ENCODE measurements at places on chromosomes 1 and 21.

DNA sequence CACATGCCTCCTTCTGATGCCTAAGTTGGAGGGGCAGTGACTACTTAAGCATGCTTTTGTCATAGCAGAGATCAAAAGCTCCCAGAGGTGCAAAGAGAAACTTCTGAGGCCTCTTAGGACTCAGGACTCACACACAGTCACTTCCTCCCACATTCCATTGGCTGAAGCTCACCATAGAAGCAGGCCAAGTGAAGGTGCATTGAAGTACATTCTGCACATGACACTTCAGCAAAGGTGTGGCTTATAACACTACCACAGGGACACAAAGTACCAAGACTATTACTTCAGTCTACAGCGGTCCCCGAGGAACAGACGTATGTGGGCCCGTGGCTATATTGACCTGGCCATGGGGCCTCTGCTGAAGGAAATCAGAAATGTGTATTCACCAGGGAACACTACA is 2.5 kb upstream of the POGK start:
- no peak for DNase-seq

GRCh38 chr1:42847111-42847595 is 740 bp downstream of the ZNF691 start:
- no peak for DNase-seq

DNA sequence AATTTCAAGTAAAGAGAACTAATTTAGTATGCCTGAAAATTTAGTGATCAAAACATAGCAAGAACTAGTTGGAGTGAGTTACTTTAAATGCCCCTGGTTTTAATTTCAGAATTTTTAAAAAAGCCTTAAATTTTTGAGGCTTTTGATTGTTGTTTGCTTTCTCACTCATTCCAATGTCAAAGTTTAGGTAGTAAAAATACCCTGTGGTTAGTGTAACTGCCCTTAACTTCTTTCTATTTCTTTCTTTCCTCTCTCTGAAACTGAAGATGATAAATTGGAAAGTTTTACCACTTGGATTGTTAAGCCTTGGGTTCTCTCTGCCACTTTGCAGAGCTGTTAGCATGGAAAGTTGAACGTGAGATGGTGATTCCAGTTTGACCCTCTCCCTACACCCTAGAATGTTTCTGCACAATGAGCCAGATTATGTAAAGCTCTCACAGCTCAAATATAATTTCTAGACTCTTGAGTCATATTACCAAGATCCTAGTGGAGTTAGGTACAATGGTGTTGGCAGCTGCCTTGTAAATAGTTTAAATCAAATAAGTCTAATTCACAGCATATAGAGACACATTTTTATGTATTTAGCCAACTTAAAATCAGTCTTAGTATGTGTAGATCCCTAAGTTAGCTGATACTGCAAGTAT is 192.4 kb upstream of the SGIP1 start:
- DNase-seq: no peak

- DNase-seq: no peak
Observed at GRCh38 chr21:42533306-42533962, 19.8 kb downstream of the SLC37A1 start.

- DNase-seq: no peak
Observed at GRCh38 chr1:192445241-192445640, 128.4 kb downstream of the RGS21 start.

GRCh38 chr21:34926803-34927467 is 122.2 kb downstream of the RUNX1 start:
- DNase-seq: peak; percentile 84

DNA sequence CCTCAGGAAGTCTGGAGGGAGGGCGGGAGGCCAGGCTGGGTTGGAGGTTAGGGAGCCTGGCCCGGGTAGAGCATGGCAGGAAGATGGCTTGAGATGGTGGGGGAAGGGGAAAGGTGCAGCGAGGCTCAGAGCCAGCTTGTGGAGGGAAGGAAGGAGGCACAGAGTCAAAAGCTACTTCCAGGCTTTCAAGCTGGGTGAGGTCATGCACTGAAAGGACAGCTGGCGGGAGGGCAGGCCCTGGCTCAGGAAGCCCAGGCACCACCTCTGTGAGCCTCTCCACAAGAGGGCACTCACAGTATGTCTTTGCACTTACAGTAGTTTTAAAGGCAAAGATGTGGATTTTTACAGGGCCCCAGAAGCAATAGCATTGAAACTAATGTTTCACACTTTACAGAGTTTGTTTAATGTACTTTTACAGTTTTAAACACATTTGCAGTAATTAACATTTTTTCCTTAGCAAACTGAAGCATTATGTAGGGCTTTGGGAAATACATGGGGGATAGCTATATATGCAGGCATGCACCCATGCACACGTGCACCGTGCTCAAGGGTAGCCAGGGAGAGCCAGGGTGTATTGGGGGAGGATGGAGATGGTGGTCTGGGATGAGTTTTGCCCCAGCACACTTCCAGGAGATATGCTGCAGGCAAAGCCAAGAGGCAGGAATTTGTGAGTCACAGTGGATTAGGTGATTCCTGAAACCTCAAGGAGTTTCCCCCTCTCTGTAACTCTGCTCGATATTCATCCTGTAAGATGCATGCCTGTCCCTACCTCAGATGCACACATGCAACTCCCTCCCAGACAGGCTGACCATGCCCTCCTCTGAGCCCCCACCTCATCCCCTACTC is 6.1 kb upstream of the ADAM15 start:
- DNase-seq: peak; percentile 91

DNA sequence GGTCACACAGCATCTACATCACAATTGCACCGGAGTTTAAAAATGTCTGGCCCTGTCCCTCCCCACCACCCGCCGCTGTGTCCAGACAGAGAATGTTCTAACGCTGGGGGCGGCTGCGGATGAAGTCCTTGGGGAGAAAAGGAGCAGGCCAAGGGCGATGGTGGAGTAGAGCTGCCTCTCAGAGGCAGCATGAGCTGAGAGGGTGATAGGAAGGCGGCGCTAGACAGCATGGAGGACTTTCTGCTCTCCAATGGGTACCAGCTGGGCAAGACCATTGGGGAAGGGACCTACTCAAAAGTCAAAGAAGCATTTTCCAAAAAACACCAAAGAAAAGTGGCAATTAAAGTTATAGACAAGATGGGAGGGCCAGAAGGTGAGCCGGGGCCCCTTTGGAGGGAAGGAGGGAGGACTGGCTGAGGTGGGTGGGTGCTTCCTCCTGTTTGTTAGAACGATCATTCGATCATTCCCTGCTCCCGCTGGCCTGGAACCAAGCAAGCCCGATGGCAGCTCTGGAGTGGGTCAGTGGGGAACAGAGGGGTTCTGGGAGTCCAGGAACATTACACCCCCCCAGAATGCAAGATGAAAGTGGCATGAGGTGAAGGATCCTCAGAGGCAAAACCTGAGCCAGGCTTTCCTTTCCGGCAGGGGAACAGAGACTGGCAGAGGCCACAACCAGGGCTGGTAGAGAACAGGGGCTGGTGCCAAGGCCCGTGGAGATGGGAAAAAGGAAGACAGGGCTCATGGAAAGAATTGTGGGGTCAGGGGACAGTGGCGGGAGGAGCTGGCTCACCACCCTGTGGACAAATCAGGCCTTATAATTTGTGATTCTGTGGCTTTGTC is at the start of the genes FAM229A and TSSK3:
Gene FAM229A (minus strand): TSS at position 12 of the 840 bp plus-strand sequence. CDS start 394 bp downstream, outside the sequence.
Gene TSSK3 (plus strand): TSS at position 66 of the 840 bp plus-strand sequence. CDS start 163 bp downstream, at position 229.
- DNase-seq: no peak

GRCh38 chr1:39919545-39919944 is 17.8 kb upstream of the MYCL start:
- peak; percentile 83 for DNase-seq

- no peak for DNase-seq
Observed at GRCh38 chr1:181718034-181718433, 234.7 kb downstream of the CACNA1E start.

- peak; percentile 51 for DNase-seq
Observed at GRCh38 chr1:173333581-173333980, 126.5 kb upstream of the TNFSF4 start.

DNA sequence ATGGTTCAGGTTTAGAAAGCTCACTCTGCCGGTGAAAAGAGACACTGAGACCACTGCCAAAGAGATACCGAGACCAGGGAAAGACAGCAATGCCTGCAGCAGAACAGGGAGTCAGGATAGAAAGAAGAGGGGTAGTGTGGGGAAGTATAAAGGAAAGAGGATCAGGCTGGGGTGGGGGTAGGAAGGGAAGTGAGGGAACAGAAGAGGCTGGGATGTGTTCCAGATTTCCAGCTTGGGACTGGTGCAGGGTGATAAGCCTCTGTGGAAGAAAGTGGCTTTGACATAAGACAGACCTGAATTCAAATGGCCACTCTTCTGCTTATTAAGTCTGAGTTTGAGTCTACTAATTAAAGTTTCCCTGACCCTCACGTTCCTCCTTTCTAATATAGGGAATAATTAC is 105.9 kb downstream of the PIK3R3 start:
- DNase-seq: no peak

DNA sequence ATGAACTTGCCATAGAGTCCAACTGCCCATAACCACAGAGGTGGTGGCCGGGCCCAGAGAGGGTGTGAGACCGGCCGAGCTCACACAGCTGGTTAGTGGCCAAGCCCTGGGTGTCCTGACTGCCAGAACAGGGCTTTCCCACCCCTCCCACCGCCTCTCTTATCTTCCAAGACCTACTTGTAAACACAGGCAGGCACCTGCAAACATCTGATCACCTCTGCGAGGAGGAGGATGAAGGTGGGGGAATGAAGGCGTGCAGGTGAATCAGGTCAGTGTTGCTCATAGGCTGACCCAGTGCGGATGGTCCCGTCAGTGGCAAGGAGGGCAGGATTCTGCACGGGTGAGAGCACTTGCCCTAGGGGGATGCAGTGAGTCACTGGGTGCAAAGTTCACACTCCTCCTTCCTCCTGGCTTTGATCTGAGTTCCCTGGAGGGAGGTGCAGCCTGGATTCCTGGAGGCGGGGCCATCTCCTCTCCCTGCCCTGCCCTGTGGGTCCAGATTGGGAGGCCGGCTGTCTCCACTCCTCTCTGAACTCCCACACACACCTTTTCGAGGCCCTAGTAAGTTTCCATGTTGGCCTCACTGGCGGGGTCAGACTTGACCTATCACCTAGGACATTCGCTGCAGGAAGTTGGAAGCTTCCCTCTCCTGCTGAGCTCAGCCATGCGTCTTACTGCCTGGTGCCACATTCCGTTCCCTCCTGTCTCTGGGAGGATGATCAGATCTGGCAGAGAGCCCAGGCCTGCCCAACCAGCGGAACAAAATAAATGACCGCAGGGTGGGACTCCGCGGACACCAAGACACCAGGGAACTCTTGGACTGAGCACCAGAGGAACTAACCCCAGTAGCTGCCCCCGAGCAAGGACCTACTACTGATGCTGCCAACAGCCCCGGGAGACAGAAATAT is 7.3 kb downstream of the UQCRHL start:
- no peak for DNase-seq

DNA sequence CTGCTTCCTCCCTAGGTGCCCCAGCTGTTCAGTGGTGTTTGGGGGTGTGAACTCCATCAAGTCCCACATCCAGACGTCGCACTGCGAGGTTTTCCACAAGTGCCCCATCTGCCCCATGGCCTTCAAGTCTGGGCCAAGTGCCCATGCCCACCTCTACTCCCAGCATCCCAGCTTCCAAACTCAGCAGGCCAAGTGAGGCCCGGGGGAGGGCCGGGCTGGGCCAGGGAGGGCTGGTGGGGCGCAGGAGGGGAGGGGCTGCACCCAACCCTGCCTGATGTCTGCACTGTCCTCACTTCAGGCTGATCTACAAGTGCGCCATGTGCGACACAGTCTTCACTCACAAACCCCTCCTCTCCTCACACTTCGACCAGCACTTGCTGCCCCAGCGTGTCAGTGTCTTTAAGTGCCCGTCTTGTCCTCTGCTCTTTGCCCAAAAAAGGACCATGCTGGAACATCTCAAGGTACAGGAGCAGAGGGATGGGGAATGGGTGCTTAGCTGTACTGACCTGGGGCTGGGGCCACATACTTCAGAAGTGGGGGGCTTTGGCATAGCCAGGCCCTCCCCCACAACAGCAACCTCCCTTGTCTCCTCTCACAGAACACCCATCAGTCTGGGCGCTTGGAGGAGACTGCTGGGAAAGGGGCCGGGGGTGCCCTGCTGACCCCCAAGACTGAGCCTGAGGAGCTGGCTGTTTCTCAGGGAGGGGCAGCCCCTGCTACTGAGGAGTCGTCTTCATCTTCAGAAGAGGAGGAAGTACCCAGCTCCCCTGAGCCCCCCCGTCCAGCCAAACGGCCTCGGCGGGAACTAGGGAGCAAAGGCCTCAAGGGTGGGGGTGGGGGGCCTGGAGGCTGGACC is 7.2 kb downstream of the ZNF687 start:
- no peak for DNase-seq

GRCh38 chr1:57468641-57469523 is 45.0 kb upstream of the DAB1 start:
- DNase-seq: no peak

DNA sequence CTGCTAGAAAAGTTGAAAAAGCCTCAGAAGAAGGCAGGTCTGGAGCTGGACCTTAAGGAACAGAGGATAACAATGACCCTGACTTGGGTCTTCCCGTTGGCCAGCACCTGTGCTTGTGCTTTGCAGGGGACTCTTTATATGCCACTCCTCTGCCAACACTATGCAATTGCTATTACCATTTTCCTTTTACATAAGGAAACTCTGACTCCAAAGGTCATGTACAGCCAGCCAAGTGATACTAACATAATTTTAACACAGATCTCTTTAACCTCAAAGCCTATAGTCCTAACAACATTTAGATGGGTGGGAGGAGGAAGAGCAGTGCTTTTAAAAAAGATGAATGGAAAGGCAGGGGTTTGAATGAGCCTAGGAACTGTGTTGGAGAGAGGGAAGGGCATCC is 106.6 kb upstream of the RAB4A start:
- no peak for DNase-seq

DNA sequence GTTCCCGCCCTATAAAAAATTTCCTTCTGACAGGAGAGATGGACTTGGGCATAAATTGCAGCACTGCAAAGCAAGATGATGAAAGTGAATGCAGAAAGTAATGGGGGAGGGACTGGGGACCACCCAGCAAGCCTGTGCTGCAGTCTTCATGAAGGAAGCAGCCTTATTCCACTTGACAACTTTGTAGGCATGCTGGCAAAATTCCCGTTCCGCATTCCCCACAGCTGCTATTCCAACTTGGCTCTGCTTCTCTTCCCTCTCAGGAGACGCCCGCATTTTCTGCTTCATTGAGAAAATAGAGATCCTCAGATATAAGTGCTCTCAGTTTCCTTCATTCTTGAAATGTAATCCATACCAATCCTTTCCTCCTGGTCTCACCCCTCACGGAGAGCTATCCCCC is 2.4 kb downstream of the HMGB4 start:
- DNase-seq: no peak

DNA sequence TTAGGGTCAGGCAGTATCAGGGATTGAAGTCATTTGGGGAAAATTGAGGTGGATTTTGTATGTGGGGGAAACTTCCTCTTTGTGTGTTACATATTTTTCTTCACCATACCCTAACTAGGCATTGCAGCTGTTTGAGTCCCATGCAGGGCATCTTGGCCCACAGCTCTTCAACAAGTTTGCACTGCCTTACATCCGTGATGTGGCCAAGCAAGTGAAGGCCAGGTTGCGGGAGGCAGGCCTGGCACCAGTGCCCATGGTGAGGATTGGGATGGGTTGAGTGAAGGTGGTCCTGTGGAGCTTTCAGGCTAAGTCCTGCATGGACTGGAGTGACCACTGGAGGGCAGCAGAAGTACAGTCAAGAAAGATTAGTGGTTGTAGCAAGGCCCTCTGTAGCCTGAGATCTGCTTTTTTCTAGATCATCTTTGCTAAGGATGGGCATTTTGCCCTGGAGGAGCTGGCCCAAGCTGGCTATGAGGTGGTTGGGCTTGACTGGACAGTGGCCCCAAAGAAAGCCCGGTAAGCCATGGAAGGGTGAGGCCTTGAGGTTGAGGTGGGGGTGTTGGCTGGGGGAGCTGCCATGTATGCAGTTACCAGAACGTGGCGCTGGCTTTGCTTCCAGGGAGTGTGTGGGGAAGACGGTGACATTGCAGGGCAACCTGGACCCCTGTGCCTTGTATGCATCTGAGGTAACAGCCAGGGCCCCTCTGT is 2.4 kb downstream of the UROD start:
- peak; percentile 74 for DNase-seq

Measured in inflammatory macrophage treated with lipopolysaccharide for 4 hours (primary cell).